Activated CD4-positive, alpha-beta T cell treated with anti-CD3 and anti-CD28 coated beads for 24 hours (primary cell): ENCODE measurements at places on chromosomes 7 and 10.

- no peak for DNase-seq
Observed at GRCh38 chr7:41861642-41862041, 158.8 kb upstream of the INHBA start.

GRCh38 chr10:22372917-22373316 lies 27.6 kb downstream of the SPAG6 start:
- no peak for DNase-seq

DNA sequence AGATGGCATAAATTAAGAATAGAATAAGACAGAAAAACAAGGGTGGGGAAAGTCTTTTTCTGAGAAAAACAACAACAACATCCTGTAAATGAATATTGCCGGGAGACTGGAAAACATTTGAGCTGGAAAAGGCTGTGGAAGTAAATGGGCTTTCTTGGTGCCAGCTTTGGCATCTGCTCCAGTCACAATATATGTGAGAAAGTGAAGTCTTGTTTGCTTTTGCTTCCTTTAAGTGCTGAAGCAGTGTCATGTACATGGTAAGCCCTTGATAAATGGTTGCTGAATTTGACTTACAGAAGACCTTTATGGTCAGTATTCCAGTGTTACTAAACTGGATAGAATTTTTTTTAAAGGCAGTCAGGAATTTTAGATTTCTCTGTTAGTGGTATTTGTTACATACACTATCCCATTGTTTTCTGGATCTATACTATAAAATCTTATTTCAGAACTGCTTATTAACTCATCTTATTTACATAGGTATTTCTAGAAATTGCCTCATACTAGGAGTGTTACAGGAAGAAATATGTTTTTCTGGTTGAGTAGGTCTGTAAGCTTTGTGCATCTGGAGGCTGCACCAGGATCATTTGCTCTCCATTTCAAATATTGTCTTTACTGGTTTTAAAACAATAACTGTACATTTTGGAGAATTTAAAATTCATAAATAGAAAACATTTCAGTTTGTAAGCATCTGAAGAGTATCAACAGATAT lies 201.7 kb upstream of the FOXP2 start:
- no peak for DNase-seq

GRCh38 chr10:61943674-61944378 lies 42.3 kb downstream of the ARID5B start:
- DNase-seq = no peak

DNA sequence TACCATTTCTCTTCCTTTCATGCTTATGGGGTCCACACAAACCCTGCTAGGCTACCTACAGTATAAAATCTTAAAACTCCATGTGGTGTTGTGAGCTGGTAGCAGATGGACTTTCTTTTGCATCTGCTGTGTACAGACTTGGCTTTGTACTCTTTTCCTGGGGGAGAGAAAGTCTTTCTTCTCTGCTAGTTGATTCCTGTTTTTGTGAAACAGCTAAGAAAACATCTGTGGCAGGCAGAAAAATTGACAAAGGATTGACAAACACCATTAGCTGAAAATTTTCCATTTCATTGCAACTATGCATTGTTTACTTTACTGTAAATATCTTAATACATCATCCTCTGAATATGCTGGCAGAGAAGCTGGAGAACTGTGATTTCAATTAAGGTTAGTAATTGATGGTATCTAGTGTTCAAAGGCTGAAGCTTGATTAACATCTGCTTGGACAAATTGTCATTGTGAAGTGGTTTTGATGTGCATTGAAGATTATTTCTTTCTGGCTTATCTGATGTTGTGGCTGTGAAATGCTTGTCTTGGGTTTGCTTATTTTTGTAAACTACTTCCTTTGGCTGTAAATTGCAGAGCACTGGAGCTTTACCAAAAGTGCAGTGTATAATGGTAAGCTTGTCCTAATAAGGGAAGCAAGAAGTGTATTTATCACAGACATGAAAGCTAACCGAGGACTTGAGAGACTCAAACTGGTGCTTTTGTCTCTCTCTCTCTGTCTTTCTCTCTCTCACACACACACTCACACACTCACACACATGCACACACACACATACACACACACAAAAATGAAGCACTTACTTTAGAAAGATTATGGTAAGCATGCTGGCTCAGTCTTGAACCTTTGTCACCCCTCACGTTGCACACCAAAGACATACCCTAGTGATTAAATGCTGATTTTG lies at the start of gene FOXP2:
Gene FOXP2, plus strand, starts transcription at position 660 of the 908 bp plus-strand sequence. CDS start 11,697 bp downstream, outside the sequence.
- DNase-seq = no peak

GRCh38 chr10:14487488-14487883 lies 156.8 kb upstream of the FRMD4A start:
- DNase-seq = no peak

DNA sequence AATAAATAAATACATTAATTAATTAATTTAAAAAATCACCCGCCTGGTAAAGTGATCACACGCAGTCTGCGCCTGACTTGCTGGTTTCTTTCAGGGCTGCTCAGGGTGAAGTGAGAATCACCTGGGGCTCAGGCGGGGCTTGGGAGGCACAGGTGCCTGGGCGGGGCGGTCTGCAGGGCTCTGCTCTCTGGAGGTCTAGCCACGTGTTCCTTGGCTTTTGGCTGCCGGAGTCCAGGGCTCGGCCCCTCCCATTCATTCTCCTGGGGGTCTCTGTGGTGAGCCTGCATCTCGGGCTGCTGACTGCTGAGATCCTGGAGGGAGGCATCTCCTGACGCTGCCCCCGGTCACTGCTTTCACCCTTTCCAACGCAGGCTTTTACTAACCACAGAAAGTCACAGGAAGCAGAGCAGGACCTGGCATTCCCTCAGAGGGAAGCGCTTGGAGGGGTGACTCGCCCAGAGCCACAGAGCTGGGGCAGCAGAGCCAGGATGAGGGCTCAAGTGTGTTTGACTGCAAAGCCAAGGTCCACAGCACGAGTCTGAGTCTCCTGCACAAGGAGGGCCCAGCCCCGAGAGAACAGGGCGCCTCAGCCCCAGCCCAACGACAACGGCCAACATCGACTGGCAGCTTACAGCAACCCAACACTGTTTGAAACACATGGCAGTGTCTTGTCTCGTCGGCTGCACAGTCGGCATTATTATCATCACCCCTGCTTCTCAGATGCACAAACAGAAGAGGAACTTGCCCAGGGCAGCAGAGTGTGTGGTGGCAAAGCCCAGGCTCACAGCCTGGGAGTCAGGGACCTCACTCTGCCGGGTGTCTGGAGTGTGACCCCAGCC lies 22.4 kb upstream of the MNX1 start:
- DNase-seq = no peak

GRCh38 chr10:26755443-26755903 lies 58.0 kb downstream of the PDSS1 start:
- DNase-seq = no peak

DNA sequence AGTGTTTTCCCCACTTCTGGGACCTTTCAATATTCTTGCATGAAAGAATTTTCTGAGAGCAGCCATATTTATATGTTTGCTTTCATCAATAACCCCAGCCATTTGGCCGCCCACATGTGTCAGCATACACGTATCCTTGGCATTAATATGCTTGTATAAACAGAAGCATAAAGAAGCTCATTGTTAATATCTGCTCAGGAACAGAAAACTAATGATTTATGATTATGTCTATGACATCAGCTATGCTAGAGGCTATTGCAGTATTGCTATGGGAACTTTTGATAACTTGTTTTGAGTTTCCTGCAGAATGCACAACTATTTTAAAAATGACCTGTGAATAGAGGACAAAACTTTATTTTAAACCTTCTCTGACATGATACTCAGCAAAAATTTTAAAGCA lies 300.9 kb upstream of the MTPN start:
- no peak for DNase-seq

GRCh38 chr10:97843281-97843671 lies 6.4 kb upstream of the GOLGA7B start:
- DNase-seq = no peak

GRCh38 chr7:157710396-157710795 lies 373.6 kb downstream of the DNAJB6 start:
- DNase-seq = no peak

DNA sequence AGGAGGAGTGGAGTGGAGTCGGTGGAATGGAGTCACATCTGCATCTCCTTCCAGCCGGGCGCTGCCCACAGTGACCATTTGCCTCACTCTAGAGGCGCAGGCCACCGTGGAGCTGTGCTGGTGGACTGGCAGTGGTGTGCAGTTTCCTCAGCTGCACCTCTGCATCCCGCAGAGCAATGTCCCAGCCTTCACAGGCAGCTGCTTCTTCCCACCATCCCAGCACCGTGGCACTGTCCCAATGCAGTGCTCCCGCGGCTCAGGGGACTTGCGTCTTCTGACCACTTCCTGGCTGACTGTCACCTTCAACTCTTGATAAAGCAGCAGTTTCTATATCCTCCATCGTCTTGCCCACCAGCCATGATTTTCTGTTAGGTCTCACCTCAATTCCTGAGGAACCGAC lies 90.3 kb upstream of the SFMBT2 start:
- no peak for DNase-seq

DNA sequence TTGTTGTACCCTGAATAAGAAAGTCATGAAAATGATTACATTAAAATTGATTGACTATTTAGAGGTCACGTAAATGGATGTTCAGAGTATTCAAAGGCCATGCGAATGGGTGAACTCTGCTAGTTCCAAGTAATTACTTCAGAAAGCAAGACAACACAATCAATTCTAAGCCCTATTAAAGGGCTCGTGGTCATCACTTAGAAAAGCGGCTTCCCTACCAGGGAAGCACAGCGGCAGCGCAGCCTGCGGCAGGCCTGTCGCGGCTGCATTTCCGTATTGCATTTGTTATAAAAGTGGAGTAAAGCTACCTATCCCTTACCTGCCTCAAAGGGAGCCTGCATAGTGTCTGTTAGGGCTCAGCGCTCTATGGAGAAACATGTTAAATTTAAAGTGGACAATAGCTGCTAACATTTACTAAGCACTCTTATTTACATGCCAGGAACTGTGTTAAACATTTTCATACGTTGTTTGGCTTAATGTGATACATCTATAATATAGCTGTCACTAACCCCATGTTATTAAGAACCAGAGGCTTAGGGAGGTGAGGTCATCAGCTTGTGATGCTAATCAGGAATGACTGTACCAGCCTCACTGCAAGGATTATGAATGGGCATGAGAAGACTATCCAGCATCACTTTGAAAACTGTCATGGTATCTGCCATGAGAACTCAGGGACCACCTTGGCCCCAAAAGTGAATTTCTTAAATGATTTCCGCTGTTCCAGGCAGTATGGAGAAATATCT lies 187.5 kb downstream of the CELF2 start:
- DNase-seq = no peak

GRCh38 chr10:126216632-126216961 lies 171.7 kb downstream of the ADAM12 start:
- DNase-seq = no peak

GRCh38 chr7:121876656-121877500 lies 3.9 kb downstream of the PTPRZ1 start:
- DNase-seq = no peak

GRCh38 chr10:91215384-91215783 lies 5.1 kb upstream of the PCGF5 start:
- DNase-seq = no peak

DNA sequence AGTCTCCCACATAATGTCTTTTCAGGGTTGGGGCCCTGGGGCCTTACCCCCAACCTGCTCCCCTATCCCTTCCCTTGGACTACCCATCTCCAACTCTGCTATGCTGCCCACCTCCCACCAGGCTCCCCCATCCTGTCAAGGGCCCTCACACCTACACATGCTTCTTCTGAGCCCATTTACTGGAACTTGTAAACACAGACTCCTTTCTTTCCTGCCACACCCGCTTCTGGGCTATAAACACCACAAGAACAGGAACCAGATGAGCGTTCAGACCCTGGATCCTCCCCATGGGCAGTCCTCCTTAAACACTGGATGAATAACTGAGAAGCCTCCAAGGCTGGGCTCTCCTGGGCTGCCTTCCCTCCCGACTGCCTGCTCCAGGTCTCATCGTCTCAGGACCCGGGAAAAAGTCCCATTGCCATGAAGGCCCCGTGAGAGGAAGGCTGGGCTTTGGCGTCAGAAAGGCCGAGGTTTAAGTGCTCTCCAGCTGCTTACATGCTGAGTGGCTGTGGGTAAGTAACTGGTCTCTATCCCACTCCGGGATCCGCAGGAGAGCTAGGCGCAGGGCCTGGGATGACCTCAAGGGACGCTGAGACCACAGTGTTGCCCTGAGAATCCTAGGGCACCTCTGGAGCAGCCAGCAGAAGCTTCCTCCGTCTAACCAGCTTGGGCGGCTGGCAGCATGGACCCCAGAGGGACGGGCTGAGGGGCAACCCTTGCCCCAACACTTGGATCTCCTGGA lies 15.6 kb upstream of the CRHR2 start:
- DNase-seq = no peak

GRCh38 chr7:115549910-115550309 lies 480.7 kb downstream of the TFEC start:
- no peak for DNase-seq

- no peak for DNase-seq
Observed at GRCh38 chr10:43955978-43956377, 307.3 kb upstream of the ZNF32 start.

DNA sequence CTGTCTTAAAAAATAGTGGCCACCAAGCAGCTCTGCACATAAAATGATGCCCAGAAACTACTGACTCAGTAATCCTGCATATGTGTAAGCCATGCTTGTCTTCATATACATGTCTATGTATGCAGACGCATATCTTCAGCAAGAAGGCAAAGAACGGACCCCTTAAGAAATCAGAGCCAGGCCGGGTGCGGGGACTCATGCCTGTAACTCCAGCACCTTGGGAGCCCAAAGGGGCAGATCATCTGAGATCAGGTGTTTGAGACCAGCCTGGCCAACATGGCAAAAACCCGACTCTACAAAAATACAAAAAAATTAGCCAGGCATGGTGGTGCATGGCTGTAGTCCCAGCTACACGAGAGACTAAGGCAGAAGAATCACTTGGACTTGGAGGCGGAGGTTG lies 295.0 kb downstream of the TCERG1L start:
- no peak for DNase-seq

DNA sequence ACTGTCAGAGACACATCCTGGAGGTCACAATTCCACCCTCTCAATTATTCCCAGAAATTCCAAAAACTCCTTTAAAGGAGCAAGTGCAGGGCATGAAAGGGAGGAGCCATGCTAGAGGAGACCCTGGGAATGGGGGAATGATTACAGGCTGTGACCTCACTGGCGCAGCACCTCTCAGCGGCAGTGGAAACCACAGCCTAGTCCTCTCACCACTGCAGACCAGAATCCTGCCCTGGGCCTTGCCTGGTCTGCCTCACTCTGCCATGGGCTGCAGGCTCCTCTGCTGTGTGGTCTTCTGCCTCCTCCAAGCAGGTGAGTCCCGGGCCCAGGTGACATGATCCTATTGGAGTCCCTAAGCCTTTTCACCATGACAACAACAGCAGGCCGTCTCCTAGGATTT lies 50.5 kb upstream of the PRSS58 start:
- no peak for DNase-seq
